ENCODE measurements at places on chromosomes 7 and 10.

DNA sequence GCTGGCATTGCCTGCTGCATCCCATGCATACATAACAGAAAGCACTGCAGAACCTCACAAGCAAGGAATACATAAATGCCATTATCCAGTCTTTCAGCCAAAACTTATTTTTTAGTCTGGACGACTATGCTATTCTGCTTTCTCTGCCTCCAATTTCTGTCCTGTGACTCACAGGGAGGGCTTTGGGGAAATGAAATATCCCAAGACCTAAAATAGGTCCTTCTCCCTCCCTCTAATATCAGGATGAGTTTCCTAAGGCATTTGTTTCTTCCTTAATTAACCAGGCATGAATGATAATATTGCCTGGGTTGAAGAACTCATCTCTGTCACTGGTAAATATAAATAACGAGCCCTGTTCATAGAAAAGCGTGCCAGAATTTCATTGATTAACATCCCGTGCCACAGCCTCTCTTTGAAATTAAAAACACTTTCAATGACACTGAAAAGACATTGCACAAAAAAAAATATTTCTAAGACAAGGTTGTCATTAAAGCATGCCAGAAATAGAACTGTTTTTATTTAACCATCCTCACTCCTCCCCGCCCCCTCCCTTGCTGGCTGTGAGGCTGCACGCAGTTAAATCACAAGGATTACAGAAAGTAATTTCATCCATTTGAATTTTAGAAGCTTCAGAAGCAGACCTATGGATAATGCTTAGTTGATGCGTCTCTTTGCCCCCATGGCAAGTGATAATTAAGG lies 103.0 kb upstream of the ANKRD1 start:
- no peak for DNase-seq

DNA sequence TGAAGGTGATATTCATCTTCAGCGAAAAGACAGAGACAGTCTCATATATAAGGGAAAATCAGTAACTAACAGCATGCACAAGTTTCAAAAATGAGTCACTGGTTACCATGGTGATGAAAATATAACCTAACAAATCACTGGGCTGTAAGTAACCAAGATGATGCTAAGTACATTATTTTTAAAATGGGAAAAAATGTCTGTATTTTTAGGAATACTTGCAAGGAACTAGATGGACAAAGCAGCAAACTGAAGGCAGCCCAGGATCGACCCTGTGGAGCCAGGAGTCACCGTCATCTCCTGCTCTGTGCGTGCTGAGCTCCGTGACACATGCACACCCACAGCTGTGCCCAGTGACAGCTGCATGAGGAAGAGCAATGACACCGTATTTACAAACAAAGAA lies 137.3 kb downstream of the ELMO1 start:
- DNase-seq, result no peak

DNA sequence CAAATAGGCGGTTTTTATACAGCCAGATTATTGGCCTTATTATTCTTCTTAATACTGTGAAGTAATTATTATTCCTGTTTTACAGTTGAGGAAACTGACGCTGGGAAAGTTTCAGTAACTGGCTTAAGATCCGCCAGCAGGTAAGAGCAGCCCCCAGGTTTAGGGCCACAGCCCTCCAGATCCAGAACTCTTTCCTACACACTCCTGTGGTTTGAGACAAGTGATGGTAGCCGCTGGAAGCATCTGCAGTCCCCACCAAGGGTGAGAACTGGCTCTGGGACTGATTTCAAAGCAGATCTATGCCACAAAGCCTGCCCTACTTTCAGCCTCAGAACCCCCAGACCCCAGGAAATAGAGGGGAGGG lies 3.0 kb upstream of the UNC5B start:
- DNase-seq, result no peak

DNA sequence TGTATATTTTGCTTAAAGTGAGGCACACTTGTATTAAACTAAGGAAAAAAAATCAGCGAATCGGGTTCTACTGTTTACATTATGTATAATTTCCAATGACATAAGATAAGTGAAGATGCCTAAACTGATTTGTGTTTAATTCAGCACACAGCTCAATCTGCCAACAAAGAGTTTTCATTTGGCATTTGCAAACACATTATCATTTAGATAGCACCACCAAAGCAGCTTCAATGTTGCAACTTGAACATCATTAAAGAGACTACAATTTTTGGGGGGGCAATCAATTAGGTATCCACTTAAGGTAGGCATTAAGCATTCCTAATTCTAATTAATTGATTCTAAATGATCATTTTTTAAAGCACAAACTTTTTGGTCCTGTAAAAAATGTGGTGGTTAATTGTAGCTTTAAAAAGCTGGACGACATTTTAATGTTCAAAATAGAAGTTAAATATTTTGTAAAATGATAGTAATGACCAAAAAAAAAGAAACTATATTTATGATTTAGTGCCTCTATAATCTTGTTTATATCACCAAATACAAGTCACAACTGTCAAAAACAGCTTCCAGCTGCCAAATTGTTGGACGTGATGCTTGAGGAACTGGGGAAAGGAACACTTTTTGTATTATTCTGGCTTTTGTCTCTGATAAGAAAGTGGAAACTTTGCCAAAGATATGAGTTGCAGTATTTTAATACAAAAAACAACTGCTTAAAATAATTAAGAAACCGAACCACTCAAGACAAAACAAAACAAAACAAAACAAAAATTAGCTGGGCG lies 57.1 kb downstream of the CYCS start:
- no peak for DNase-seq

DNA sequence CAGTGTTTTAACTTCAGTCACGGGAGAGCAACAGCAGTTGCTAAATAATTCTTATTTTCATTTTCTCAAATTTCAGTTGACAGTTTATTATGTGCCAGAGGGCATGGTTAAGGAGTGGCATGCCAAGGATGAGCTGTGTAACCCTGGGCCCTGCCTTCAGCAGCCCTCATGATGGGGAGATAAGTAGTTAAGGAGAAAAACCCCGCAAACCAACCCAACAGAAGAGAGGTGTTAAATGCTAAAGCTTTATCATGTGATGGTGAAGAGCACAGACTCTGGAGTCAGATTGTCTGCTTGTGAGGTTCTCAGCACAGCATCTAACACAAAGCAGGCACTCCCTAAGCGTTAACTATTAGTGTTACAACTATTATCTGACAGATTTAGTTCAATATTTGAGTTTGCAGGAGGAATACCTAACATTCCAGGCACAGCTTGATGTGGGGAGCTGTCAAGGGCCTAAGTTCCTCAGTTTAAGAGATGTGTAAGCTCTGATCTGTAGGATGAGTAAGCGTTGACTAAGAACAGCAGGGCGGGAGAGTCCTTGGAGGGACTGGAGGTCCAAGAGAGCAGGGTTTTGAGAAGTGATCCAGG lies 29.6 kb downstream of the STAM start:
- DNase-seq, result no peak

- DNase-seq, result peak; percentile 67
These were observed 562 bp downstream of the GRK5 start for GRCh38 chr10:119207713-119208552.

DNA sequence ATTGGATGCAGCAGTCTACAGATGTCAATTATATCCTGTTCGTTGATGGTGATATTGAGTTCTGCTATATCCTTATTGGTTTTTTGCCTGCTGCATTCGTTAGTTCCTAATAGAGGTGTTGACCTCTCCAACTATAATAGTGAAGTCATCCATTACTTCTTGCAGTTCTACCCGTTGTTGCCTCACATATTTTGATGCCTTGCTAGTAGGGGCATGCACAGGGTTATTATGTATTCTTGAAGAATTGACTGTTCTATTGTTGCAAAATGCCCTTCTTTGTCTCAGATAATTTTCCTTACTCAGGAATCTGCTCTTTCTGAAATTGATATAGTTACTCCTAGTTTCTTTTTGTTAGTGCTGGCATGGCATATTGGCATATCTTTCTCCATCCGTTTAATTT lies 140.1 kb upstream of the INHBA start:
- DNase-seq, result no peak

DNA sequence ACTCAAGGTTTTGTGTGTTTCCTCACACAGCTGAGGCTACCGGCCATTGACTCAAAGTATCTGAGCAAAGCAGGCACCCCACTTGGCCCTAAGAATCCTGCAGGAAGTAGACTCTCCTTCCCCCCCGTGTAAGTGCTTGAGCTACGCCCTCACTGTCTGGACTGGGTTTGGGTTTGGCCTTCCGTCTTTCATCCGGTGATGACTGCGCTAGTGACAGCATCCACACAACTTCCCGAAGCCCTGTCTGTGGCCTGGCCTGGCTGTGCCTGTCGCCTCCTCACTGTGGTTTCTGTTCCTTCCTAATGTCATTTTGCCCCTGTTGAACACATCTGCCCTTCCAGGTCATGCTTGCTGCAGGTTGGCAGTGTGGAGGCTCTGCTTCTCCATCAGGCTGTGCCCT lies 14.5 kb downstream of the C7orf57 start:
- no peak for DNase-seq

GRCh38 chr7:156275292-156275691 lies 365.3 kb upstream of the RNF32 start:
- DNase-seq, result no peak

- DNase-seq, result no peak
These were observed 12.6 kb downstream of the OR9A4 start for GRCh38 chr7:141928845-141929195.

GRCh38 chr7:111180338-111180737 lies 89.4 kb downstream of the LRRN3 start:
- no peak for DNase-seq

GRCh38 chr10:86300399-86300925 lies 66.1 kb downstream of the GRID1 start:
- no peak for DNase-seq

DNA sequence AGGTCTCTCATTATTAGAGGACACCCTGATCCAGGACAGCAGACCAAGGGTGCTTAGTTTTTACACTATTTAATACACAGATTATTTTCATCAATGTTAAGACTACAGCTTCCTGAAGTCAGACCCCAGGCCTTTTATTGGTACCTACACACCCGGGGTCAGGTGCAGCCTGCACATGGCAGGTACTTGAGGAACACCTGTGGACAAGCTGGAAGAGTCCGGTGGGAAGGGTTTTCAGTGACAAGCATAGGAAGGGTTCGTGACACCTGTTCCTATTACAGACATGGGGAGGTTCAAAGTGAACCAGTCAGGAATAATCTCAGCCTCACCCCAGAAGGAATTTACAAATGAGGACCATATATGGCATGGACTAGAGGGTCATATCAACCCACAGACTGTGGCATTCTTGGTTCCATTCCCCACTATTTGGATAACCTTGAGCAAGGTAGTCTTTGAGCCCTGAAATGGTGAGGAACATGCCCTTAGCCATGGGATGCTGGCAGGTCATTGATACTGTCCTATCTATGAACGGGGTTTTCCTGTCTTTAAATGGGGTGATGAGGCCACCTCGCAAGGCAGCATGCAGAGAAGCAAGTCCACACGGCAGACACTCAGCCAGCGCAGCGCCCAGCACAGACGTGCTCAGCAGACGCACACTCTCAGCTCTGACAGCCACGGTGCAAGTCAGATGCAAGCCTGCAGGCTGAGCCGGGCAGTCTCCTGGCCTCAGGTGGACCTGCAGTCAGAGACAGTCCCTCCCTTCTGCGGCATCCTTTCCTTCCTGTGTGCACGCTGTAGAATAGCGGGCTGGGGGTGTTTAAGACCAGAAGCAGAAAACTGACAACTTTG lies 624.9 kb downstream of the PTPRN2 start:
- no peak for DNase-seq

GRCh38 chr10:126705951-126706565 lies 35.6 kb upstream of the C10orf90 start:
- DNase-seq, result no peak

GRCh38 chr7:45938626-45939302 lies 17.7 kb upstream of the IGFBP3 start:
- peak; percentile 25 for DNase-seq

GRCh38 chr7:101976411-101976810 lies 159.0 kb downstream of the CUX1 start:
- no peak for DNase-seq

DNA sequence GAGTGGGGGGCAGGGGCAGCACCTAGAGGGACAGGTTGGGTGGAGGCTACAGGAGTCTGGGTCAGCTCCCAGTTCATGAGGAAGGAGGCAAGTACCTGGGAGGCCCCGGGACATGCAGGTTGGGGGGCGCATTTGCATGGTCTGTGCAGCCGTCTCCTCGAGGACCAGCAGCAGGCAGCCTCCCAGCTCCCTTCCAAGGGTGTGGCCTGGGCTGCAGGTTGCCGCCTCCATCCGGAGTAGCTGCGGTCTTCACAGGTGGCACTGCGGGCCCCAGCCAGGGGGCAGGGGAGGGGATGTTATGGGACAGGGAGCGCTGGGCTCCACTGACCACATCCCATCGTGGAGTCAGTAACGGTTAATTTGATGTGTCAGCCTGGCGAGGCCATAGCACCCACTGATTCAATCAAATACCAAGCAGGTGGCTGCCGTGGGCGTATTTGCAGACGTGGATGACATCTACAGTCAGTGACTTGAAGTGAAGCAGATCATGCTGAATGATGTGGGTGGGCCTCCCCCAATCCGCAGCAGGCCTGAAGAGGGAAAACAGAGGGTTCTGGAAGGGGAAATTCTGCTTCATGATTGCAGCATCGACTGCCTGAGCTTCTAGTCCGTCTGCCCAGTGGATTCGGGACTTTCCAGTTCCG lies 81.6 kb downstream of the PRKAG2 start:
- DNase-seq, result no peak

DNA sequence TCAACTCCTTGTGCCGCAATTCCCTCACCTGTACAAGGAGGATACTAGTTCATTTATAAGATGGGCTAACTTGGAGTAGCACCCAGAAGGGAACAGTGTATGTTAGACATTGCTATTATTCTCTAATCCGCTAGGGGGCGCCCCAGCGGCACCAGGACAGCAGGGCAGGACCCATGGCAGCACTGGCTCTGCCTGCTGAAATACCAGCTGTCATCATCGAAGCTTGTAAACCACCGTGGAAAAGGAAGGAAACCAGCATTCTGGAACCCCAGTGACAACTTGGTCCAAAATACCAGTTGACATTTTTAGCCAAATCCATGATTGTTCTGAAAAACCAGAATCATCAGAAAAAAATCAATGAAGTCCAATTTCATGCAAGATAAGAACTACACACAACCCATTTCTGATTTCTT lies 134.4 kb downstream of the ITGA8 start:
- DNase-seq, result peak; percentile 62

- no peak for DNase-seq
These were observed 50.5 kb downstream of the CPVL start for GRCh38 chr7:29095631-29096445.

- DNase-seq, result no peak
These were observed 128.7 kb downstream of the GNAI1 start for GRCh38 chr7:80263333-80263732.

DNA sequence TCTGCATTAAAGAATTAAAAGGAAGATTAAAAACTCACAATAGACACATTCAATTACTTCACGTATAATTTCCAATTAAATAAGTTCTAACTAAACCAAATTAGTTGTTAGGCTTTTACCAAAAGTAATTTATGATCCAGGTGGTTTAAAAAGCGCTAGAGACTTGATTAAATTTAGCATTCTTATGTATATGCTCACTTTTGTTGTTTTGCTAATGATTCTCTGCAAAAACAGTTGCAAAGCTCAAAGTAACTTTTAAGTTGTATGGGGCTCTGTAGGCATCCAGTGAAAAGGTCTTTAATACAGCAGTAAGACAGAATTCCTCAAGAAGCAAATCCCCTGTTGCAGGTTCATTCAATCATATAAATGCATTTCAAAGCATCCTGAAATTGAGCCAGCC lies 15.5 kb upstream of the PNPLA8 start:
- DNase-seq, result no peak

- no peak for DNase-seq
These were observed 60.0 kb downstream of the VTI1A start for GRCh38 chr10:112507046-112507445.

GRCh38 chr10:89690027-89690426 lies 11.4 kb upstream of the KIF20B start:
- no peak for DNase-seq

GRCh38 chr7:123865517-123866117 lies 20.6 kb downstream of the HYAL4 start:
- DNase-seq, result peak; percentile 35

All from nephron progenitor cell (in vitro differentiated cells).